ENCODE measurements at places on chromosomes 1 and 21. TPM values are rescaled to one million over a fixed set of nuclear protein-coding genes. Genes with fewer than 3 reads are reported as not detected.

BTBD8 gene
- 1.5 TPM for total RNA-seq

IVL gene
- not detected for total RNA-seq

CTSK gene
- total RNA-seq: 5.9 TPM

NIBAN1 gene
- total RNA-seq: 28.6 TPM

CRYAA gene
- total RNA-seq: not detected

PTAFR gene
- 0.50 TPM for total RNA-seq

CD84 gene
- total RNA-seq: 15.4 TPM

ZBTB21 gene
- 23.6 TPM for total RNA-seq

COL9A2 gene
- 2.4 TPM for total RNA-seq

CLCNKB gene
- total RNA-seq: not detected

THEMIS2 gene
- 39.9 TPM for total RNA-seq

WASF2 gene
- total RNA-seq: 127 TPM

OR14C36 gene
- not detected for total RNA-seq

CA6 gene
- total RNA-seq: 6.4 TPM

RGS7 gene
- not detected for total RNA-seq

UTP11 gene
- total RNA-seq: 39.5 TPM

NTNG1 gene
- total RNA-seq: not detected

SHISAL2A gene
- 7.9 TPM for total RNA-seq

NR1I3 gene
- total RNA-seq: not detected

REN gene
- not detected for total RNA-seq

CBR3 gene
- 32.3 TPM for total RNA-seq

CORT gene
- total RNA-seq: 0.95 TPM

BRDT gene
- total RNA-seq: not detected

DMRTA2 gene
- not detected for total RNA-seq

FAM151A gene
- total RNA-seq: not detected

LCE1C gene
- not detected for total RNA-seq

KLHDC9 gene
- 0.91 TPM for total RNA-seq

GPR25 gene
- total RNA-seq: 0.39 TPM

RPS6KA1 gene
- total RNA-seq: 193 TPM

HES5 gene
- total RNA-seq: not detected

RPE65 gene
- not detected for total RNA-seq

C8B gene
- not detected for total RNA-seq

POU2F1 gene
- total RNA-seq: 23.3 TPM

SLFNL1 gene
- total RNA-seq: 0.29 TPM

RHEX gene
- not detected for total RNA-seq

MAEL gene
- not detected for total RNA-seq

NFASC gene
- 0.32 TPM for total RNA-seq

B3GALT5 gene
- total RNA-seq: not detected

PLA2G4A gene
- not detected for total RNA-seq

Measured in activated CD8-positive, alpha-beta T cell treated with anti-CD3 and anti-CD28 coated beads, Interleukin-2, amount 10 ng/mL, durations not matched to agents 7 days and 5 days (primary cell).